NCI-H1436 (cell line): ENCODE measurements at places on chromosomes 13 and 19.

- DNase-seq: no peak
Measured at GRCh38 chr13:53074114-53074513, 45.5 kb downstream of the OLFM4 start.

GRCh38 chr19:16233081-16233776, 35.5 kb downstream of the AP1M1 start:
- DNase-seq: no peak

- no peak for DNase-seq
Measured at GRCh38 chr13:33904431-33904830, 86.5 kb downstream of the RFC3 start.

- DNase-seq: no peak
Measured at GRCh38 chr13:52097197-52097596, 31.7 kb downstream of the NEK5 start.
